ENCODE measurements at places on chromosomes 1 and 21. TPM values are rescaled to one million over a fixed set of nuclear protein-coding genes. Genes with fewer than 3 reads are reported as not detected.

The GSTM1 gene
- total RNA-seq = 14.7 TPM

GRCh38 chr1:244092964-244093638, 42.0 kb downstream of the ZBTB18 start:
- DNase-seq = no peak

GRCh38 chr1:245046769-245047168, 108.0 kb upstream of the KIF26B start:
- no peak for DNase-seq

GRCh38 chr1:29451368-29451892, 215.1 kb downstream of the PTPRU start:
- DNase-seq = no peak

DNA sequence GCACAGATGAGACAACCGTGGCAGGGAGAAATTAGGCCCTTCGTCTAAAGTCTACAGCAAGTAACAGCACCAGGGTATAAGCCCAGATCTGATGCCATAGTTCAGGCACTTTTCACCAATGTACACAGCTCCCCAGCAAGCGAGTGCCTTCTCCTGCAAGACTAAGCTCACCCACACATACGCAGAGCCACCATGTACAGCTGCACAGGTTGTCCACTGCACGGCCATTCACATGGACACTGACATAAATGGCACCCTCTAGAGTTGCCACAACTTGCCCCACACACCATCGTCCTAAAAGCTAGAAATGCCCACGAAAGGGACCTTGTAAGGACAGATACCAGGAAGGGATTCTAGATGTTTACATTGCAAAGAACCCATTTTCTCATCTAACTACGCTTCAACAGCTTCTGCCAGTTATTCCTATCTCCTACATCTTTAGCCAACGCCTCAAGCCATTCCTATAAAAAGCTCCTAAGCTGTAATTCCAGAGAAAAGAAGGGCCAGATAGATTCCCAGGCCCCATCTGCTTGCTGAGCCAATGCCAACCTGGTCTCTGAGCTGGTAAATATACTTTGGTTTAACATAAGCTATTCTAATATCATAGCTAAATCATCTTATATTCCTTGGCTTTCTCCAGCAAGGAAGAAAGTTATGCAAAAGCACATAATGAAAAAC, 174.0 kb upstream of the KAZN start:
- no peak for DNase-seq

- no peak for DNase-seq
These were observed 12.3 kb downstream of the ATP2B4 start for GRCh38 chr1:203638950-203639349.

DNA sequence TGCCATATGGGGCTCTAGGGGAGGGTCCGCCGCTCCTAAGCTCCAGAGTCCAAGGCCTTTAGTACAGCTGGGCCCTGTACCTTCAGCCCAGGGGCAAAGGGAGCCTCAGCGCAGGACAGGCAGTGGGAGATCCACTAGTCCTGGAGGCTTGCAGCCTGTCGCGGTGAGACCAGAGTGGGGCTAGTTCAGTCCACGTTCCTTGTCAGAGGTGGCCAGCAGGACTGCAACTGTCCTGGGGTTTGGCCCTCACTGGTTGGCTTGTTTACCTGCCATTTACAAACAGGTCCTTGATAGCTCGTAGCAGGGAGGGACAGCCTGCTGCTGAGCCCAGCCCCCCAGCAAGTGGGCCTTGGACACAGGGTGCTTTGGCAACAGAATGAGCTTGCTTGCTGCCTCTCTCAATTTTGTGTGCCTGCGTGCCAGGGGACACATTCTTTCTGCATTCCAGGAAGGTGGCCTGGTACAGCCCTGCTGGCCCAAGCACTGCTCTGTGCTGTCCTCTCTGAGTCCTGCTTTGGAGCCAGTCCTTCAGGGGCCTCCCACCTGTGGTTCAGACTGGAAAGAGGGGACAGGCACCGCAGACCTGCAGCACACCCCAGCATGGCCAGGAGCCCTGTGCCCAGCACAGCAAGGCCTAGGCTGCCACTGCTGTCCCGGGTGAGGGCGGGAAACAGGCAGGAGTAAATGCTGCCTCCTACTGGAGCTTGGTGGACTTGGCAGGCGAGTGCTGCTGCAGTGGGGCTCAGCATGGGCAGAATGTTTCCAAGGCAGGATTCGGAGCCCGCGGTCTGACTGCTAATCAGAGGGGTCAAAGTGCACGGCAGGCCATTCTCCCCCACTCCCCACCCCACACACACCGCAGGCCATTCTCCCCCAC, 15.2 kb downstream of the H6PD start:
- DNase-seq = peak; percentile 54

The NIPAL3 gene
- 7.5 TPM for total RNA-seq

The GJA8 gene
- total RNA-seq = not detected

- DNase-seq = no peak
These were observed 53.9 kb upstream of the ASPM start for GRCh38 chr1:197200272-197200899.

The CZIB gene
- 19.8 TPM for total RNA-seq

GRCh38 chr21:18178509-18178908, 66.1 kb upstream of the CHODL start:
- no peak for DNase-seq

The HPDL gene
- total RNA-seq = not detected

The TNNI3K gene
- not detected for total RNA-seq

The SLAMF1 gene
- 0.09 TPM for total RNA-seq

DNA sequence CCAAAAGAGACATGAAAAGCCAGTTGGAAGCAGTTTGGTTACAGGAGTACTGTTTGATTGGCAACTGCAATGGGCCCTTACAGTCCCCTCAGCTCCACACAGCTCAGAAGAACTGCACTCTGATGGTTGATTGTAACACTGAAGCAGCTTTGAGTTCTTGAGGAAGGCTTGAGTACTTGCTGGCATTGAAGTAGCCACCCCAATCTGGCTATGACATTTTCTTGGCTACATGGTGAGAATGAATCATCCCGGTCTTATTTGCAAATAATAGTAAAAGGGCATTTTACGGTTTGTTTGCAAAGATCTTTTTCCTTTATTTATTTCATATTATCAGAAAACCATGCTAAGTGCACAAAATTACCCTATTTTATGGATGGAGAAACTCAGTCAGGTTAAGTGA, 159.7 kb upstream of the BEND5 start:
- no peak for DNase-seq

DNA sequence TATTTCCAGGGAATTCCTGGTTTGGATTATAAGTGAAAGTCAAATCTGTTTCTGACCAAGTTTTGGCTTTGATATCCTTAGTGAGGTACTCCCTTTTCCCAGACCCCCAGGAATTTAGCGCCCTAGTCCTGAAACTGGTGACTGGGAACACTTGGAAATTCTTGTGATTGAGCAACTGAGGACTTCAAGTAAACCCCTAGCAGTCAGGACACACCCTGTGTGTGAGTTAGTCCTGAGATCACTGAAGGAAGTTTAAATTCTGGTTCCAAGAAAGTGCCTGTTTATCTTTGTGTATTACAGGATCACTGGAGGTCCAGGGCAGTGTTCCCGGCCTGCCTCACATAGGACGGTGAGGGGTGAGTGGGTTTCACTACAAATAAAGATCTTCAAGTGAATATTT, 95.1 kb upstream of the F3 start:
- no peak for DNase-seq

The ANGPTL3 gene
- total RNA-seq = 121 TPM

- no peak for DNase-seq
These were observed 255.9 kb downstream of the FAF1 start for GRCh38 chr1:50704126-50704525.

DNA sequence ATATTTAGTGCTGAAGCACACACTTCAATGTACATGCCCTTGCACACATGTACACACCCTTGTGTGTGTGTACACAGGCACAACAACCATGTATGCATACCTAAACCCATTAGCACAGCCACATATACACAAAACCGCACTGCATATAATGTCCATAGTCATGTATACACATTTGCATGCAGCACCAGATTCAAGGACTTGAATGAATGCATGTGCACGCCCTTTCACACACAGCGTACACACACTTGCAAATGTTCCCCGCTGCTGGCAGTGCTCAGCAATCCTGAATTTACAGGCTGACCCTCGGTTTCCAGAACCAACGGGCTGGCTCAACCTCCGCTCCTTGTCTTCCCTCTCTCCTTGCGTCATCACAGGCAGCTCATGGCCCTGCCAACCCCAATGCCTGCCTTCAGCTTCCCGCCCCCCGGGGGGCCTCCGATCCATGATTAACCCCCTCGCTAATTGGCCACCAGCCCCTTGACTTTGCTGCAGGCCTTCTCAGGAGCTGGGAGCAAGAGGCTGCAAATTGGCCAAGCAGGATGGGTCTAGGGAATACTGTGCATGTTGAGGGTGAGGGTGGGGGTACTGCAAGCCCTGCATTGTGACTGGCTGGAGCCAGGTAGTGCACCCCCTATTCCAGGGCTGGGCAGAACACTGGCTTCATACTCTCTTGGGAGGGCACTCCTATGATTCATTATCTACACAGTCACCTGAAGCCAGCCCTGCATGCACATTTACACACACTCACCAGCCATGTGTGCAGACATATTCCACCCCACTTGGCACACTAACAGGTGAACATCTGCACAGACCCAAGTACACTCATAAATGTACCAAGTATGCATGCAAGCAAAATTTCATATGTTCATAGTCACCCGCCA, 7.9 kb downstream of the GPR3 start:
- DNase-seq = no peak

DNA sequence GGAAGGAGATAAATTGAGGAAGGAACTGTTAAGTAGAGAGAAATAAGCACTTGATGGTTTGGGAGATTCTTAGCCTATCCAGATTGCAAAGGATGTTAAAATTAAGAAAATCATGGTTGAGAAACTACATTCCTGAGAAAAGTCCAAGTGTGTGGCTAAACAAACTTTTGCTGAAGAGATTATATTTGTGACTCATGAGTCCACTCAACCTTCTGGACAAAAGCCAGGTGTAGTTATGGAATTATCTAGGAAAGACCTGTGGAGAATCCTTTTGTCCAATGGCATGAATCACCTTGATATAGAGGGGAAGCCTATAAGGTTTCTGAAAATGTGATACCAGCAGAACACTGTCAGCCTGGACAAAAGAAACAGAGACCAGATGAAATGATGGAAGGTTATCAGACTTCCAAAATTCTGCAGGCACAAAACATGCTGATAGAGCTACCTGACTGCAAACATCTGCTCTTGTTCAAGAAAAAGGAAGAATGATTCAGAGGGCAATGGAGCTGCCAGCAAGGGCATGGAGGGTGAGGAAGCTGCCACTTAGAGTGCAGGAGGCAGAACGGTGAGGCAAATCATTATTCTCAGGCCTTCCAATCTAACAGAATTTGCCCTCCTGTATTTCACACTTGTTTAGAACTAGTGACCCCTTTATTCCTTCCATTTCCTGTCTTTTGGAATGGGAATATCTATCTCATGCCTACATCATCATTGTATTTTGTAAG, 300.6 kb upstream of the PRMT6 start:
- DNase-seq = no peak

GRCh38 chr1:188154196-188154595, 1325.4 kb downstream of the PLA2G4A start:
- DNase-seq = no peak

DNA sequence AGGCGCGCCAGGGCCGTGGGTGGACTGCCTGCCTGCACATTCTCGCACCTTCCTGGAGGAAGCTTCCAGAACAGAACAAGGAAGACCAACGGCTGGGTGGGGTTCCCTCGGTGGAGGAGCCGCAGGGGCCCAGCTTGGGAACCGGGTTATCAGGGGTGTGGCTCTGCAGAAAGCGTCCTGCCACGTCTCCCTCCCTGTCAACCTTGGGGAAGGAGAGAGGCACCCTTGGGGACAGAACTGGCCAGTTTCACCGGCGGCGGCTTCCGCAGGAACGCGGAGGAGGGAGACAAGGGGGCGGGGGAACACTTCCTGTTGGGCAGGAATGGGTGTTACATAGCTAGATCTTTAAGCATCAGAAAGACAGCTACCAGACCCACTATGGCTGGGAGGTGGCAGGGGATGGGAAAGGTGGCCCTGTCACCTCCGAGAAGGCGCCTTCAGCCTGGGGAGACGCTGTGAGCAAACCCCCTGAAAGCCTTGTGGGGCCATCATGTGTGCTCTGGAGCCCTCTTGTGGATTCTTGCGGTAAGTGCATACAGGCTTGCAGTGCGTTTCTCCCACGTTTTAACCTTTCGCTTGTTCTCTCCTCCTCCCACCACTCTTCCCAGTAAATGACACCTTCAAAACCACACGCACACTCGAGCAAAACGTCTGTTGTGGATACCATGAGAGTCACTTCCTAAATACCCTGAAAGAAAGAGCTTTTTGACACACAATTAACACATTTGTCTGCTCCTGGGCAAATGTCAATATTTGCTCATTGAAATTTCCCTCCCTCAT, 3.8 kb upstream of the PLEKHA6 start:
- DNase-seq = peak; percentile 75

DNA sequence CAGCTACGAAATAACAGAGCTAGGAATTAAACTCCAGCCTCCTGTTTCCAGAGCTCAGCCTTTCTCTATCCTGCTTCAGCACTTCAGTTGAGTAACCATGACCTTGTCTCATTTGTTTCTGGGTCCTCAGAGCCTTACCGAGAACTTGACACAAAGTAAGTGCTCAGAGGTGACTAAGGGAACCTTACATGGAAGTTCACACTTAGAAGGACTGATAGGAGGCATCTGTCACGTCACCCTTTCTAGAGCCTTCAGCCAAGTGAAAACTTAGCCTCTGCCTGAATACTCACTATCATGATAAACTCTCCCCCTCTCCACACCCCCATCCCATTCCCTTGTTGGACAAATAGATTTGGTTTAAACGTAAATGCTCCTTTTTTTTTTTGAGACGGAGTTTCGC, 9.8 kb upstream of the LUZP1 start:
- DNase-seq = no peak

GRCh38 chr1:45275054-45275453, 51.6 kb upstream of the HPDL start:
- DNase-seq = no peak

DNA sequence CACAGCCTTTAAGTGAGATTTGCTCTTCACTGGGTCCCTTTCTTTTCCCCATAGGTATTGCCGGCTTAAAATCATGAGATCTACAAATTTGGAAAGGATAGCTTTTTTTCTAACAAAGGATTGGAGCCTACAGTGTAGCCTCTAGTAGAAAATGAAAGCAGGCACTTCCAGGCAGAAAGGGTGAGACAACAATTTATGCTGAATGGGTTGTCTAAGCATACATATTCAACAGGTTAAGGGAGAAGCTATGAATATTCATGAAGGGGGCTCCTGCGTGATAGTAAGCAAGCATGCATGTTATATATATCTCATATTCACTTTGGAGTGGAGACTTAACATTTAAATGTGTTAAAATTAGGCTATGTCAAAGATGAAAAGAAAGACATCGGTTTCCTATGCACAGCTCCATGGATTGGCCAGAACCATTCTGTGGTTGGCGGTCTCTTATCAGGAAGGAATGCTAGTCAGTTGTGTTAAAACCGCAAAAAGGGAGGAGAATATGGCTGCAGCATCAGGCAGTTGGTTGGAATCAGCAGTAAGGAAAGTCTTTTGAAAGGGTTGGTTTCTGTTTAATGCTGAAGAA, 66.0 kb downstream of the VCAM1 start:
- DNase-seq = no peak

- DNase-seq = no peak
These were observed 98.8 kb downstream of the NOS1AP start for GRCh38 chr1:162168261-162168660.

All from liver (tissue), 10 donors.